ENCODE measurements at places on chromosomes 11 and 22. TPM values are rescaled to one million over a fixed set of nuclear protein-coding genes. Genes with fewer than 3 reads are reported as not detected.

Gene ZP1
- total RNA-seq, result not detected

GRCh38 chr22:32313532-32313931 lies 44.1 kb upstream of the RFPL3 start:
- no peak overlapping the region for H3K4me3 ChIP-seq
- no peaks in the 10 kb centered on the region for H3K27me3 ChIP-seq
- no peaks in the 10 kb centered on the region for H3K36me3 ChIP-seq
- H3K4me1 ChIP-seq, result no peaks in the 10 kb centered on the region

Gene HSPB2
- total RNA-seq, result not detected

DNA sequence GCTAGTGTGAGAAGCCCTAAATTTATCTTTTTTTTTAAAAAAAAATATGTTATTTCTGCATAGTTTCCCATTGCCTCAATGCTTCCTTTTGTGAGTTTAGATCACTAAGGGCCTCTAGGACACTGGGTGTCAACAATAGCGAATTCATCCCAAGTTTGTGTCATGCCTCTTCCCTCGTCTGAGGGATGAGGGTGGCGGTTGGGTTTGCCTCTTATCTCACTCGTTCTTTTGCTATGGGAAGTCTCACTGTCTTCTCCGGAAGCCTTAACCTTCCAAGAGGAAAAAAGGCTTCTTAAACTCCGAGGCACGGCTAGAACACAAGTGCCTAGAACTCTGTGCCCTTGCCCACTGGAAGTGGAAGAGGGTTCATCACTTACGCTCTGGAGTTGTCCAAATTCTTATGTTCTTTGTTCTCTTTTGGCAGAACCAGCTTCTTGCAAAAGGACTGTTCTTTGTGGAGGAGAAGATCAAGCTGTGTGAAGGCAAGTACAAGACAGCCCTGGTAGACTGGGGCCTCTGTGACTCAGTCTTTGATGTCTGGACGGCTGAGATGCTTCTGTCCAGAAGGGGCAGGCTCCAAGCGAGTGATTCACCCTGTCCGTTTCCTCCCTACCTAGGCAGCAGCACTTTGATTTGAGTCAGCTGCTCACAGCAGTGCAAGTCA lies 78.5 kb downstream of the TRAF6 start:
- no peak for DNase-seq
- no peak overlapping the region for H3K27ac ChIP-seq
- no peak overlapping the region for H3K4me3 ChIP-seq
- no peaks in the 10 kb centered on the region for H3K36me3 ChIP-seq
- no peaks in the 10 kb centered on the region for H3K27me3 ChIP-seq

GRCh38 chr22:45312415-45312814 lies 2.7 kb downstream of the FAM118A start:
- DNase-seq, result no peak
- H3K4me3 ChIP-seq, result no peak overlapping the region
- H3K27me3 ChIP-seq, result no peaks in the 10 kb centered on the region

GRCh38 chr11:47052165-47052564 lies 115.6 kb downstream of the CSTPP1 start:
- H3K4me3 ChIP-seq, result no peak overlapping the region
- H3K27ac ChIP-seq, result no peak overlapping the region
- H3K4me1 ChIP-seq, result no peaks in the 10 kb centered on the region
- no peaks in the 10 kb centered on the region for H3K36me3 ChIP-seq
- DNase-seq, result no peak

Gene SREBF2
- 72.8 TPM for total RNA-seq

DNA sequence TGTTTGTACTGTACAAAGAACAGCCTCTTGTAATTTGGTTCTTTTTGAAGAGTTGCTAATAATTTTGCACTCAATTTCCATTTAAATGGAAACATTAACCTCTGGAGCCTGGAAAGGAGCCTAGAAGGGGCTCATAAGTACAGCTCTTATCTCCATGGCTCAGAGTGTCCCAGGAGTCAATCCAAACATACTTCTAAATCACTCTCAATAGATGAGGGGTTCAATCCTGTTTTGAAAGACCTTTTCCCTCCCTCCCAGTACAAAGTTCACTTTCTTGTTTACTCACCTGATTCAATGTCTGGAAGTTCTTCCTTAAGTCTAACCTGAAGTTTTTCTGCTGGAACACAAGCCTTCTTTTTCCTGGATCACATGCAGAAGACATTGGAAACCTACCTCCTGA lies 273.0 kb upstream of the PLET1 start:
- H3K4me1 ChIP-seq, result no peaks in the 10 kb centered on the region
- H3K27me3 ChIP-seq, result no peaks in the 10 kb centered on the region
- no peak for DNase-seq

Gene APOC3
- not detected for total RNA-seq

Gene ROBO4
- total RNA-seq, result 5.9 TPM

DNA sequence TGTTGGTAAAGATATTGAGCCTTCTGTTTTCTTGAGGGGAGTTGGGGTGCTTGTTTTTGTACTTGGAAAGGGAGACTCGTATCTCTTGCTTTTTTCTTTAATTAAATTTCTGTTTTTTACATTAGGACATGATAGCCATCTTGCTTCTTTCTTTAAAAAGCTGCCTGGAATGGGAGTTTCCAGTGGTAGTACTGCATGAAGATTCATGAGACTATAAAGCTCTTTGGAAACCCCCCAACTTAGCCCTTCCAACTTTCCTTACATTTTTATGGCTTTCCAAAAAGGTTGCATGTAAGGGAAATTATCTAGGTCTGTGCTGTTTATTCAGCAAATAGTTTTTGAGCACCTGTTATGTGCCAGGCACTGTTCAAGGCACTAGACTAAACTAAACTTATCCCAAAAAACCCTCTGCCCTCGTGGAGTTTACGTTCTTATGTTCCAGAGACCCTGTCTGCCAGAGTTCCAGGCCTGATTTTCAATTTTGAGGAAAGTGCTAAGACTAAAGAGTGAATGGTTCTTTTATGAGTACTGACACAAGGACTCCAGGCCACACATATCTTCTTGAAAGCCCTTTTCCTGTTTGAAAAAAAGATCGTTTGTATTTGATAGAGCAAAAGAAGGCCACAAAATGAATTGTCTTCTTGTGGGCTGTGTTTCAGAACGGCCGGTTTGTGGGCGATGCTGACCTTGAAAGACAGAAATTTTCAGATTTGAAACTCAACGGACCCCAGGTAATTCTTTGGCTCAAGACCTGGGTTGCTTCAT lies 31.9 kb downstream of the CTNND1 start:
- no peak for DNase-seq
- H3K4me1 ChIP-seq, result peaks cover 21% of the 10 kb centered on the region
- no peaks in the 10 kb centered on the region for H3K27me3 ChIP-seq
- peaks cover 9% of the 10 kb centered on the region for H3K36me3 ChIP-seq
- H3K27ac ChIP-seq, result peak overlapping the region; percentile 74

DNA sequence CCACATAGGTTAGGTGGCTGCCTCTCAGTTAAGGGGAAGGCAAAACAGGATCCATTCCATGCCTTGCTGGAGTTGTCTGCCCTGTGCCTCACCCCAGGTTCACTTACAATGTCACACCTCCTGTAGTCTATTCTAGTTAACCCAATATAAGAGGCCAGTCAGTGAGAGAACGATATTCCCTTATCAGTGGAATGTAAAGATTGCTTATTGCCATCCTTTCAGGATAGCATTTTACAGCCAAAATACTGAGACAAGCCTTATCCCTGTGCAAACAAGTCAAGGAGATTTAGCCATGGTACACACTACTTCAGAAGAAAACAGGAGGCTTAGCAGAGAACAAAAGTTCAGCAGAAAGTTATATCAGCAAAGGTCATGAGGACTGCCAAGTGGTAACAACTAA lies 5.5 kb downstream of the CYP2R1 start:
- H3K4me3 ChIP-seq, result no peak overlapping the region
- peaks cover 51% of the 10 kb centered on the region for H3K4me1 ChIP-seq
- H3K36me3 ChIP-seq, result no peaks in the 10 kb centered on the region
- no peak overlapping the region for H3K27ac ChIP-seq
- no peaks in the 10 kb centered on the region for H3K27me3 ChIP-seq

GRCh38 chr22:20147237-20147988 lies 3.4 kb downstream of the CCDC188 start:
- no peaks in the 10 kb centered on the region for H3K27me3 ChIP-seq
- H3K4me3 ChIP-seq, result no peak overlapping the region
- no peak overlapping the region for H3K27ac ChIP-seq

- DNase-seq, result no peak
- H3K27me3 ChIP-seq, result no peaks in the 10 kb centered on the region
- peaks cover 26% of the 10 kb centered on the region for H3K4me1 ChIP-seq
- H3K36me3 ChIP-seq, result no peaks in the 10 kb centered on the region
Observed at GRCh38 chr11:72781063-72781312, 12.9 kb downstream of the STARD10 start.

DNA sequence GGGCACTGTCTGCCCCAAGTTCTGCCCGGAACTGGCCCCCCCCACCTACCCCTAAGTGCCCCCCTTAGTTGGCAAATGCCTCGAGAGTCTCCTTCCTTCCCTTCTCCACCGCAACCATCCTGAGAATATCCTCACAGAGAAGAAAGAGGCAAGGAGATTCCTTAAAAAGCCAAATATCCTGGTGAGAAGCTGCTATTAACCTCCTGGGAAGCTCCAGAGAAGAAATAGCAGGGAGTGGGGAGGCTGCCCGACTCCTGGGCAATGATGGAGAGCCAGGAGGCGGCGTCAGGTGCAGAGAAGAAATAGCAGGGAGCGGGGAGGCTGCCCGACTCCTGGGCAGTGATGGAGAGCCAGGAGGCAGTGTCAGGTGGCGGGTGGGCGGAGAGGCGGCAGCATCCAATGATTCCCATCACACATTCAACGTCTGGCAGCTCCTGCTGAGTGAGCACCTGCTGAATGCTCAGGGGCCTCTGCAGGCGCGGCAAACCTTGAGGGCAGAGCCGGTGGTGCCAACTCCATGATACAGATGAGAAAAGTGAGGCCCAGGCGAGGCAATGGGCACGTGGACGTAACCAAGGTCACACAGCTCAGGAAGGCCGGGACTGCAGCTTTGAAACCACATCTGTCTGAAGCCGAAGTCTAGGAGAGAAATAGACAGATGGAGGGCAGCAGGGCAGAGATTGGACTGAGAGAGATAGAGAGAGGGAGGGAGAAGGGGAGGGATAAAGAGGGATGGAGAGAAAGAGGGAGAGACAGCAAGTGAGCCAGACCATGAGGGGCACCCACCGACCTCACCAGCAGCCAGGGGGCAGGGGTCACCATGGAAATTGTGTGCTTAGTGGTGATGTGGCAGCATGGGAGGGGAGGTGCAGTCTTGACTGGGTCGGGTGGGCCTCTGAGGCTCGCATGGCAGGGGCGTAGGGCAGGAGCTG lies 58.3 kb downstream of the CYTH4 start:
- H3K27ac ChIP-seq, result no peak overlapping the region
- DNase-seq, result no peak
- peaks cover 2% of the 10 kb centered on the region for H3K4me1 ChIP-seq
- no peaks in the 10 kb centered on the region for H3K36me3 ChIP-seq
- no peak overlapping the region for H3K4me3 ChIP-seq
- peaks cover 94% of the 10 kb centered on the region for H3K27me3 ChIP-seq

Gene LGR4
- total RNA-seq, result 22.3 TPM

- no peak for DNase-seq
- H3K4me1 ChIP-seq, result no peaks in the 10 kb centered on the region
- no peak overlapping the region for H3K4me3 ChIP-seq
- peaks cover 20% of the 10 kb centered on the region for H3K36me3 ChIP-seq
- H3K27me3 ChIP-seq, result no peaks in the 10 kb centered on the region
Observed at GRCh38 chr22:19330865-19331418, 39.4 kb upstream of the CLTCL1 start.

Gene TECTA
- total RNA-seq, result 0.38 TPM

Gene LMO1
- not detected for total RNA-seq

Gene TUB
- total RNA-seq, result 6.1 TPM

DNA sequence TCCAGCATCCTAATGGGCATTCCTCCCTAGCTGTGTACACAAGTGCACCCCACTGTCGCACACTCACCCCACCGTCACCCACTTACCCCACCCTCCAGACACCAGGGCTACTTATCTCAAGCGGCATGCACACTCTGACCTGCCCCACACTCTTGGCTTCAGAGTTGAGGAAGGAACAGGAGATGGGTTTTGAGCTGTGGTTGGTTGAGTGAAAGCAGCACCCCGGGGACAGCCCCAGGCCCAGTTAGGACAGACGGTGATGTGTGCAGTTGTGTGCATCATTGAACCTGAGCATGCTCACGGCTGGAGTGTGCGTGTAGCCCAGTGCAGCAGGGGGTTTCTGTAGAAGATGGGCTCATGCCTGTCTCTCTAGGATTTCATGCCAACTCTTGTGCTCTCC lies 32.5 kb downstream of the AHNAK start:
- peaks cover 34% of the 10 kb centered on the region for H3K36me3 ChIP-seq
- no peaks in the 10 kb centered on the region for H3K27me3 ChIP-seq
- no peak overlapping the region for H3K4me3 ChIP-seq

DNA sequence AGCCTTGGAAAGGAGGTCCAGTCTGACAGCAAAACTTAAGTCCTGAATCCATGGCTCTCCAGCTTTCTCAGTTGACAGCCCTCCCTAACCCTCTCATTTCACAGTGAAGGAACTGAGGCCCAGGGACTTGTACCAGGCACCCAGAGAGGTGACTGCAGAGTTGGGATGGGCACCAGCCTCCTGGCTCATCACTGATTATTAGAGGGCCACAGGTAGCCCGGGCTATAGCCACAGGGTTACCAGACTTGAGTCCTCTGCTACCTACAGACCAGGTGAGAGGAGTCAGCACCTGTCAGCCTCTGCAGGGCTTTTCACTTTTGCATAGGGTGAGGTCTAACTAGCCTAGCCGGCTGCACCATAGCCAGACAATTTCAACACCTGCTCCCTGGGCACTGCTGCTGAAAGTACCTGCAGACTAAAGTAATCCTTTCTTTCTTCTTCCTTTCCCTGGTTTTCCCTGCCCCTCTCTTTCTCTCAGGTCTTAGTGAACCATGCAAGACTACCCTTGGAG lies 37.6 kb downstream of the SYT13 start:
- no peak for DNase-seq
- no peaks in the 10 kb centered on the region for H3K36me3 ChIP-seq
- no peaks in the 10 kb centered on the region for H3K4me1 ChIP-seq
- H3K27me3 ChIP-seq, result no peaks in the 10 kb centered on the region
- no peak overlapping the region for H3K4me3 ChIP-seq

GRCh38 chr11:74535371-74536160 lies 42.0 kb upstream of the LIPT2 start:
- no peak for DNase-seq
- H3K27me3 ChIP-seq, result no peaks in the 10 kb centered on the region
- H3K4me1 ChIP-seq, result peaks cover 23% of the 10 kb centered on the region
- peak overlapping the region; percentile 38 for H3K4me3 ChIP-seq
- H3K36me3 ChIP-seq, result no peaks in the 10 kb centered on the region

GRCh38 chr11:77559686-77560401 lies 29.9 kb upstream of the AQP11 start:
- DNase-seq, result no peak
- H3K27ac ChIP-seq, result no peak overlapping the region
- H3K4me1 ChIP-seq, result no peaks in the 10 kb centered on the region
- no peak overlapping the region for H3K4me3 ChIP-seq
- H3K36me3 ChIP-seq, result no peaks in the 10 kb centered on the region

Gene SEPTIN5
- 19.8 TPM for total RNA-seq

DNA sequence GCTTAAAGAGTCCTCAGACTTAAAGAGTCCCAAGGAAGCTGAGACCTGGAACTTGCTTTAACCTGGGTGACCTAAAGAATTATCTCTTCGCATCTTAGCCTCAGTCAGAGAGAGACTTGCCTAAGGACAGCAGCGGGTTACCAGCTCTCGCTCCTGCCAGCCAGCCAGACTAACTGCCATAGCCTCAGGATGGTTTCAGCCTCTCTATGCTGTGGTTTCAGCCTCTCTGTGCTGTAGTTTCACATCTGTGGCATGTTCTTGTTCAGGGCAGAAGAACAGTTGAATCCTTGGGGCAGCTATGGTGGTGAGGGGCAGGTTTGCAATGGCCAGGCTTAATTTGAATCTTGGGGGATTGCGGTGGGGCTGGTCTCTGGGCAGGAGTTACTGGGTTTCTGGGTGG lies 2.3 kb downstream of the FRMD8 start:
- no peak for DNase-seq
- peak overlapping the region; percentile 99 for H3K27ac ChIP-seq
- H3K4me1 ChIP-seq, result peaks cover 81% of the 10 kb centered on the region
- no peak overlapping the region for H3K4me3 ChIP-seq
- peaks cover 5% of the 10 kb centered on the region for H3K36me3 ChIP-seq

All from esophagus squamous epithelium (tissue), 5 donors.